ENCODE measurements at places on chromosomes 3 and 15. TPM values are rescaled to one million over a fixed set of nuclear protein-coding genes. Genes with fewer than 3 reads are reported as not detected.

The XIRP1 gene
- total RNA-seq, result not detected

The EFCAB12 gene
- under 0.01 TPM for total RNA-seq

The COMMD4 gene
- total RNA-seq, result 31.2 TPM

The ISLR gene
- total RNA-seq, result not detected

The NRROS gene
- 0.07 TPM for total RNA-seq

The ARRDC4 gene
- 5.1 TPM for total RNA-seq

The PPP2R3A gene
- total RNA-seq, result 12.0 TPM

The STAB1 gene
- total RNA-seq, result 0.07 TPM

The SH2D7 gene
- not detected for total RNA-seq

The XCR1 gene
- total RNA-seq, result not detected

The ACTC1 gene
- total RNA-seq, result not detected

The CADM2 gene
- total RNA-seq, result 0.28 TPM

The SLC24A5 gene
- total RNA-seq, result not detected

Data from nasal cavity respiratory epithelium epithelial cell of viscerocranial mucosa (primary cell).